ENCODE measurements at places on chromosomes 5 and 9.

GRCh38 chr5:112681481-112681908, 56.2 kb upstream of the APC start:
- peak; percentile 66 for DNase-seq

DNA sequence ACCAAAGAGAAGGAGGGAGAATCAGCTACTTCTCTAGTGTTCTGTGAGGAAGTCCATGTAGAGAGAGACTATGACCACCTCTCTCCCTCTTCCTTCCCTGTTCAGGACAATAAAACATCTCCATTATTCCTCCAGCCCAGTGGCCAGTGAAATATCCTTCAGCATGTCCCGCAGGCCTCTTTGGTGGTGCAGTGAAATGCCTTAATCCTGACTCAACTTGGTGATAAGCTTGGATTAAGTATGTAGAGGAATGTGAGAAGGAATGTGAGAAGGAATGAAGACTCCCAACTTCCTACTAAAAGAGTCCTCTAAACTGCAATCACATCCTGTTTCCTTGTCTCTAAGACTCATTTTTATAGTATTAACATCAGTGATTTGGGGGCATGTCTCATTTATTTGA, 167.3 kb downstream of the TRPM3 start:
- DNase-seq: no peak

DNA sequence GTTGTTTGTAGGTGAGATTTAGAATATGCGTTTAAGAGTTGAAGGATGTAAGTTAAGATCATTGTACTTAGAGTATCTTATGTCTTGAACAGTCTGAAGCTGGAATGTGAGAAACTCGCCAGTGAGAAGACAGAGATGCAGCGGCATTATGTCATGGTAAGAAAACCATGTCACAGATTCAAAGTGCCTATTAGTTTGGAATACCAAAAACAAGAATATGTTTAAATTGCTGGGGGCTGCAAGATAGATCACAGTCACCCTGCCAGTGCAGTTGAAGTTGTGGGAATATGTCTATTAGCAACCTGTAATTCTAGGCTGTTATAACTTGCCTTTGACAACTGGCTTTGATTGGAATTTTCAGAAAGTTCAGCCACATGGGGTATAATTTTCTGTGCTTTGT, 3.0 kb downstream of the TLE4 start:
- DNase-seq: no peak

- DNase-seq: no peak
Measured at GRCh38 chr9:132638240-132638639, 31.5 kb downstream of the DDX31 start.

- DNase-seq: no peak
Measured at GRCh38 chr9:130145658-130146057, 26.5 kb upstream of the NCS1 start.

DNA sequence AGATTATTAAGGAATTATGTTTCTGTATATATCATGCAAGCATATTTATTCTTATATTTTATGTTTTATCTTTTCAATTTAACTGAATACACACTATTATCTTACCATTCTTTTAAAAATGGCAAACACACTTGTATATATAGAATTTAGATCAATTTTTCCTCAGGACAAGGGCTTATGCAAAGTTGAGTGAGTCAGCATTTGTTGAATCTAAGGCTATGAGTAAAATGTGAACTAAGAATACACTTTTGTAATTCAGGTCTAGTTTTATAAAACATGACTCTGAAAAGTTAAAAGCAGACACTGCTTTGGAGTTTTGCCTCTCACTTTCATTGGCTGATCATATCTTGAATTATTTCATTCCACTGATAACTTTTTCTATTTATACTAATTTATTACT, 127.8 kb downstream of the FOCAD start:
- DNase-seq: no peak

GRCh38 chr5:137220523-137220927, 278.6 kb downstream of the SPOCK1 start:
- DNase-seq: peak; percentile 27

GRCh38 chr5:141155540-141156374, 5.9 kb downstream of the PCDHB6 start:
- no peak for DNase-seq

DNA sequence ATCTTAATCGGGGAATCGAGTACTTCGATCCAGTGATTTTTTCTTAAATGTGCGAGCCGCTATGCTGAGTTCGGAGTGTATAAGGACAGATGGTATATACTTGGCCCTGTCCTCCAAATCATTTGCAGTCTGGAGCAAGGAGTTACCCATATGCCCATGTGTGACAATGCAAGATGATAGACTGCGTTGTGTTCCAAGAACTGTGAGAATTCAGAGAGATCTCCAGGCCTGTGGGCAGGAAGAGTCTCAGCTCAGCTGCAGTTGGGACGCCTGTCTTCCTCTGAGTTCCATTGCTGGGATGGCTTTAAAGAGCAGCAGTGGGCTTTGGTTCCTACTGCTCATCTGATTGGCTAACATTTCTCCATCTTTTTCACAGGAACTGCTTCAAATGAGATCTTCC, 106.6 kb downstream of the ADAMTS16 start:
- no peak for DNase-seq

GRCh38 chr9:113337714-113338113, 2.4 kb downstream of the WDR31 start:
- no peak for DNase-seq

GRCh38 chr9:136309101-136309801, 5.4 kb upstream of the CCDC187 start:
- peak; percentile 94 for DNase-seq

GRCh38 chr5:120043431-120043830, 414.1 kb downstream of the FAM170A start:
- DNase-seq: no peak

DNA sequence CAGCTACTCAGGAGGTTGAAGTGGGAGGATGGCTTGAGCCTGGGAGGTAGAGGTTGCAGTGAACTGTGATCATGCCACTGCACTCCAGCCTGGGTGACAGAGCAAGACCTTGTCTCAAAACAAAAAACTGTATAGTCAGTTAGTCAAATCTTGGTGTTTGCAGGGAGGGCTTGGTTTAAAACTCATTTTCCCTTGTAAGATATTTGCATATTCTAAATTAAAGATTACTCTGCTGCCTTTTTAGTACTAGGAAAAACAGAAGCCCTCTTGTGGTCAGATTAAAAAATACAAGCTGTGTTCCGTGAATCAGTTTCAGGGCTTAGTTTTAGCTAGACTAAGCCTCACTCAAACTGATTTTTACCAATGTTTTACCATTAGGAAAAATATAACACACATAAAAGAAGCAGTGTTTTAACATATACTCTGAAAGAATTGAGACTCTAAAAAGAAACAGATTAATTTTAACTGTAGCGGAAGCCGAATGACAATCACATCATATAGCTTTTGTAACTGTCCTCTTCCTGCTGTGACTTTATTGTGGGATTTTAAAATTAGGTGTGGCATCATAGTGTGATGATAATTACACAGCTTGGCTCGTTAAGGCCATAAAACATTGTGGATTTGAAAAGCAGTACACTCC, 84.9 kb upstream of the BASP1 start:
- peak; percentile 20 for DNase-seq

- no peak for DNase-seq
Measured at GRCh38 chr9:8867148-8867547, 1067.6 kb upstream of the DMAC1 start.

- no peak for DNase-seq
Measured at GRCh38 chr9:114574438-114574837, 13.1 kb upstream of the ATP6V1G1 start.

DNA sequence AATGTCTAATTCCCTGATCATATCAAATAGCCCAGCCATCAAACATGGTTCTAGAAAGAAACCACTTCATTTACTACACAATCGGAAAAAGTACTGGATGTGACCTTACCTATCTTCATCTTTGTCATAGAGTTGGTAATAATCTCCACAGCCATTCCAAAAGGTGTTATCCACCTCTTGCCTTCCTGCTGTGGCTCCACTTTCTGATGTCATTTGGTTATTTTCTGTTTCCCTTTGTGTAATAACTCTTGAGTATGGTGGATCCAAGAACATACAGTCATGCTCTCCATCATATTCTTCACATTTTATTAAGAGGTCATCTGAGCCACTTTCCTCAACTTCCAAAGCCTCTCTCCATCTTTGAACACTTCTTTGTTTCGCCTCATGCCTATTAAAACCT, 31.7 kb downstream of the PJA2 start:
- DNase-seq: no peak

GRCh38 chr5:72130351-72130761, 23.1 kb downstream of the MAP1B start:
- no peak for DNase-seq

GRCh38 chr9:21777701-21778100, 24.7 kb upstream of the MTAP start:
- DNase-seq: no peak

DNA sequence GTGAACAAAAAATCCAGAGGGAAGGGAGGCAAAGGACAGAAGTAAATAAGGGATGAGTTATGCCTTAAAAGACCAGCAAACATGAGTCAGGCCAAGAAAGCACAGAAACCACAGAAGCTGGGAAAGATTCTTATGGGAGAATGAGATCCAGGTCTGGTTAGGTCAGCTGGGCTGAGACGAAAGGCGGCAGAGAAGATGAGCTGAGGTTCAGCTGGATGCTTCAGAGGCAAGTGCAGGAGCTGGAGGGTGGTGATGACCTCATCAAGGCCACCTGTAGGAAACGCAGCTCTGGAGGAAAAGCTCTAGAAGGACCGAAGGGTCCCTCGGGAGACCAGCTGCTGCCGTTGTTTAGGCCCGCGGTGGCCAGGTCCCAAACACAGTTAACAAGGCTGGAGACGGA, 152.0 kb downstream of the MYO10 start:
- no peak for DNase-seq

DNA sequence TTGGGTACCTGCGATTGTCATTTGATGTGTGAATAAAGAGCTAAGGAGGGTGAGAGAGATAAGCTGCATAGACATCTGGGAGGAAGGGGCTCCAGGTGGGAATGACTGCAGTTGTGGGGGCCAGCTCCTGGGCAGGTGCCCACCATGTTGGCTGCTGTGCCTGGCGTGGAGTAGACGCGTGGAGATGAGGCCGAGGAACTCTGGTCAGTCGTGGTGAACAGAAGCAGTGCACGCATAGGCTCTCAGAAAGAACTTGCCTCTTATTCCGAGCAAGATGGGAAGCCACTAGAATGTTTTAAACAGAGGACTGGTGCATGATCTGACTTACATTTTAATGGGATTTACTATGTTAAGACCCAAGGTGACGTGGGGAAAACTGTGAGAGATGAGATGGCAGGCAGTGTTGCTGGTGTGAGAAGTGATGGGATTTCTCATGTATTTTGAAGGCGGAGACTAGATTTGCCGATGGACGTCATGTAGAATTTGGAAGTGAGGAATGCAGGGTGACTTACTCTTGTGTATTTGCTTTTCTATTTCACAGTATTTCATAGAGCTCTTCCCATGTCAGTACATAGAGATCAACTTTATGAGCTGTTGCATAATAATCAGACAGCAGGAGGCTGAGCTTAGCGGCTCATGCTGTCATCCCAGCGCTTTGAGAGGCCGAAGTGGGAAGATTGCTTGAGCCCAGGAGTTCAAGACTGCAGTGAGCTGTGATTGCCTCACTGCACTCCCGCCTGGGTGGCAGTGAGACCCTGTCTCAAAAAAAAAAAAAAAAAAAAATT, 71.1 kb downstream of the EHMT1 start:
- no peak for DNase-seq

DNA sequence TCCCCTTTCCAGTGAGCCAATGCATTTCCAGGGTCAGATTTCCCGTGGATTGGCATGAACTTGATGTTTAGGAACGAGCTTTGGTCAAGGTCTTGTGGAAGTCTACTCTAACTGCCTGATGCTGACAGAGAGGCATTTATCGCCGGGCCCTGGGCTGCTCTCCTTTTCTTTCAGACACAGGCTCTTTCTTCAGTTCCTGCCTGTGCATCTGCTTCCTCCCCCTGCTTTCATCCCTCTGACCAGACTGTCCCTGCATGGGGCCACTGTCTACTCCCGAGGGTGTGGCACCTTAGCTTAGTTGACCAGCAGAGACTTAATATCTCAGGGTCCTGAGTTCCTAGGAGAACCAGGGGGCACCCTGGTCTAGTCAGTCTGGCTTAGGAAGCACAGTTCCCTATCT, 41.2 kb downstream of the RALGPS1 start:
- no peak for DNase-seq

GRCh38 chr5:174529925-174530681, 194.3 kb upstream of the MSX2 start:
- no peak for DNase-seq

- DNase-seq: peak; percentile 19
Measured at GRCh38 chr9:137138058-137138721, 764 bp upstream of the GRIN1 start.

DNA sequence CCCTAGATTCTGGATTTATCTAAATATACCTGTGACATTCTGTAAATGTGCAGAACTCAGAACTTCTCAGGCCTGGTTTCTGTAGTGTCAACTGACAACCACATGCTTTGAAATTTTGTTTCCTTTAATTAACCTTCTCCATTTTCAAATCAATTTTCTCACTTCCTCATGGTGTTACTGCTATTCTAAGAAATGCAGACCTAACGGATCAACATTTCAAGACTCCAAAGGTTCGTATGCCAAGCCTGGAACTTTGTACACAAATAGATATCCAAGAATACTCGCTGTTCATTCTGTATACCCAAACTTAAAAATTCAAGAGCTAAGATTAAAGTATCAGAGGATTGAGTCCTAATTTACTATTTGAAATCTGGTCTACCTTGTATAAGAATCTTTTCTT, 88.1 kb downstream of the SLC24A2 start:
- no peak for DNase-seq

- DNase-seq: no peak
Measured at GRCh38 chr5:151820271-151820670, 48.5 kb downstream of the G3BP1 start.

- DNase-seq: no peak
Measured at GRCh38 chr9:69945671-69946141, 97.9 kb upstream of the MAMDC2 start.

DNA sequence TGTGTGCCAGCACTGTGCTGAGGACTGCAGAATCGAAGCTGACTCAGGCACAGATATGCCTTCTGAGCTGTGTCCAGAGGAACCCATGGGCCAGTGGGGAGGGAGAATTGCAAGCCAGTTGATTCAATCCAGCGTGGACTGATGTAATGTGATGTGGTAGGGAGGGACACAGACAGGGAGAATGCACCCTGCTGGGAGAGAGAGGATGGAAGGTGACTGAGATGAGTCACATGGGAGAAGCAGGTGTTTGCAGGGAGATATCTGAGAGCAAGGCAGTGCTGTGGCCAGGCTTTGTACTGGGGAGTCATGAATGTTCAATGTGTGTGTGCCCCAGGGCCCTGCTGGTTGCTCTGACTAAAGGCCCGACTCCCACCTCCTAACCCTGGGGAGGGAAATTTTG, 75.7 kb downstream of the IRX1 start:
- no peak for DNase-seq

- no peak for DNase-seq
Measured at GRCh38 chr5:89570557-89570956, 687.6 kb upstream of the MEF2C start.

All from NCI-H1694 treated with DMSO at 0.1 percent for 48 hours (cell line).